NCI-H226 (cell line): ENCODE measurements at places on chromosomes 1 and 21.
A peak's percentile ranks its signal among the peaks of the same experiment; 100 is the strongest.

- no peak for DNase-seq
Measured at GRCh38 chr21:45617021-45617921, 26.3 kb upstream of the PCBP3 start.

DNA sequence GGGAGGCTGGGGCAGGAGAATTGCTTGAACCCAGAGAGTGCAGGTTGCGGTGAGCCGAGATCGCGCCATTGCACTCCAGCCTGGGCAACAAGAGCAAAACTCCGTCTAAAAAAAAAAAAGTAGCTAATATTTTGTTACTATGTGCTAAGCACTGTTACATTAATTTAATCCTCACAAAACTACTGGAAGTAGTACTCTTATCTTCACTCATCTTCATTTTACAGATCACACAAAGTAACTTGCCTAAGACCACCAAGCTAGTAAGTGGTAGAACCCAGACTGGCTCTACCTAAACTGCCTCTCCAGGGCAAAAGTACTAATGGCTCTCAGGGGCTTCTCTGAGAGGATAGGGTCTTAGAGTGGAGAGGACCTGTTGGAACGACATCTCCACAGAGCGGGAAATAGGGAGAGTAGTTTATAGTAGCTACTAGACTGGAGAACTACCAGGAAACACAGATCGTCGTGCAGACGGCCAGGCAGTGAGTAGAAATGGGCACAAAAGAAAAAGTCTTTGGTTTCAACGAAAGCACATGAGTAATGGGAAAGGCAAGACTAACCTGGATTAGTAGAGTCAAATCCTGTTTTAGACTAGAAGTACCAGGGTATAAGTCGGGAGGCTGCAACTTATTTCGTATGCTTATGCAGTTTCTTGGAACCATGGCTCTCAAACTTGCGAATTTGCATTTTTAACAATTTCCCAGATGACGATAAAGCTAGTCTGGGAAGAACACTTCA lies 1.4 kb downstream of the CLCC1 start:
- DNase-seq, result no peak

GRCh38 chr1:205073511-205073910 lies 10.7 kb downstream of the TMEM81 start:
- DNase-seq, result no peak

DNA sequence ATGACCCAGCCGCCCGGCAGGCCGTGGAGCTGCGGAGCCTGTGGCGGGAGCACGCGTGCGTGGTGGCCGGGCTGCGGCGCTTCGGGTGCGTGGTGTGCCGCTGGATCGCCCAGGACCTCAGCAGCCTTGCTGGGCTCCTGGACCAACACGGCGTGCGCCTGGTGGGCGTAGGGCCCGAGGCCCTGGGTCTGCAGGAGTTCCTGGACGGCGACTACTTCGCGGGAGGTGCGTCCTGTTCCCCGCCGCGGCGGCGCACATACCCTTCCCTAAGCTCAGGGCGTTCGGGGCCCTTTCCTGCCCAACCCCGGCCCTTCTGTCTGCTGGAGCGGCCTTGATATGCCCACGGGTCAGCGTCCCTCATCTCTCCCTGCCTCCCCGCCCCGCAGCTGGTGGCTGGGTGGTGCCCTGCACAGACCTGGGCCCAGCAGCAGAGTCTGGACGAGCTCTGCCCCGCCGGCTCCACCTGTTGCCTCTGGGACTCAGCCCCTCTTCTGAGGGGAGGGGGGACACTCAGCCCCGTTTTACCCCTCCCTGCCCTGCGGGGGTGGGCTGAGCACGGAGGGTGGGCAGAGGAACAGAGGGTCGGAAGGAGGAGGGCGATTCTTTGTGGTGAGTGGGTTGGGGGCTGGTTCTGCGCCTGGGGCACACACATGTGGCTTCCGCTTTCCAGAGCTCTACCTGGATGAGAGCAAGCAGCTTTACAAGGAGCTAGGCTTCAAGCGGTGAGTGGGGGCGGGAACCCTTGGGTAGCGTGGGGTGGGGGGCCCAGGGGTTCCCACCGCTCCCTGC lies 688 bp downstream of the PRXL2B start:
- no peak for DNase-seq

DNA sequence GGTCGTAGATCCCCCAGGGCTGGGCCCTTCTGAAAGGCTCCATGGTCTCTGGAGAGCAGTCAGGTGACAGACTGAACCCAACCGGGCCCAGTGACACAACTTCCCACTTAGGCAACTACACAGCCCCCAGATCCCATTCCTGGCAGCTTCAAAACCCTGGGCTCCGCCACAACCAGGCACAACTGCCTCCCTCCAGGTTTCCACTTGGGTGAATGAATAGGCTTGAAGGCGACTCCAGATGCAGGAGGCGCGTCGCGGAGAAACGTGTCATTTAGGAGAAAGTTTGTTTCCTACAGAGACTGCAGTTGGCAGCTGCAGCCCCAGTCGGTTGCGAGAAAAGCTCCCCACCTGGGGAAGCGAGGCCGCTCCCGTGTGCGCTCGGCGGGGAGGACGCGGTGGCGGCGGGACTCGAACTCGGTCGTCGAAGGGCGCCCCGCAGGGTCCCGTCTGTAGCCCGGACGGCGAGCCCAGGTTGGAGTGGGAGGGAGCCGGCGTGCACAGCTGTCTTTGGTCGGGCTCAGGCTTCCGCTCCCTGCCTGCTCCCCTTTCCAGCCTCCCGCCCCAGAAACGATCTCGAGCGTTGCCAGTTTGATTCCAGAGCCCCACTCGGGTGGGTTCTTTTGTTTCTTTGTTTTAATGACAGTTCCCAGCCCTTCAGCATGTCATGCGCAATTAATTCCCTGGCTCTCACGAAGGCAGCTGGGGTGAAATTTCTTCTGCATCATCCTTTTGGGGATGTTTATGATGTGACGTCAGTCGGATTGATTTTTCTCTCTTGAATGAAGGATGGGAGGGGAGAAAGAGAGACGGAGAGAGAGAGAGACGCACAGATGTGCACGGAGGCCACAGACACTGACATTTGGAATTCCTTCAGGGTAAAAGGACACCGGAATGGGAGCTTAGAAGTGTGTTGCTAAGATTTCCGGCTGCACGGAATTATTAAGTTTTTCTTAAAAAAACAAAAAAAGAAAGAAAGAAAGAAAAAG lies 862 bp upstream of the SGIP1 start:
- no peak for DNase-seq

DNA sequence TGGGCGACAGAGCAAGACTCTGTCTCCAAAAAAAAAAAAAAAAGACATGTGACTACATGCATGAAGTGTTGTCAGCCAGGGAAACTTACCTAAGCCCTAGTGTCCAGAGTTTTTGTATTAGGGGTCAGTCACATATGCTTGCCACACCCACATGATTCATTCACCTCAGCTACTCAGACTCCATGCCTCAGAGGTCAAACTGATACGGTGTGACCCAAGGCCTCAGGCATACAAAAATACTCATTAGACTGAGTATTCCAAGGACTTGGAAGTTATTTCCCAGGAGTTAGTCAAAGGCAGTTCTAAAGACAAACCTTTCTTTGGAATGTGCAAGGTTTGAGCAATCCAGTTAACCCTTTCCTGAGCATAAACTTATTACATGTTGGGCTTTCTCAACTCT lies 6.3 kb upstream of the TRIM33 start:
- peak; percentile 79 for DNase-seq

GRCh38 chr1:21899987-21900386 lies 37.1 kb downstream of the HSPG2 start:
- no peak for DNase-seq

DNA sequence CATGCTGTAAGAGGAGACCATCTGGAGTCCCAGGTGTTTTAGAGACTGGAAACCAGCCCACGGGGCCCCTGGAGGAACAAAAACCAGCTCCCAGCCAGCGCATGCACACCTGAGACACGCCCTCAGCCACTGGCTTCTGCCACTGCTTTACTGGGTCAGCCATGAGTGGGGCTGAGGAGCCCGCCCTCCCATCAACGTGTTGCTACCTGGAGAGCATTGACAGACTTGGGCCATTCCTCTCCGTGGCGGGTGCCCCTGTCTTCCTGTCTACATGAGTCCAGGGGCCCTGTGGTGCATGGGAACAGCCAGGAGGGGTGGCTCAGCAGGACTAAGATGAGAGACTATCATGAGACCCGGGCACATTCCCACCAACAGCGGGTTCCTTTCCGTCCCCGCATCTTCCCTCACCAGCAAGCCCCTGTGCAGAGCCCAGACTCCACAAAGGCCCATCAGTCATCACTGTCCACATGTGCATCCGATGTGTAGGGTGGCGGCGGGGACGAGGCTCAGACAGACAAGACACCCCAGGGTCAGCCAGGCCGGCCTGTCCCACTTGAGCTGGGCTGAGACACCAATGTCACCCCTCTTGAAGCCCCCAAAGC lies 45.4 kb upstream of the POFUT2 start:
- DNase-seq, result no peak

DNA sequence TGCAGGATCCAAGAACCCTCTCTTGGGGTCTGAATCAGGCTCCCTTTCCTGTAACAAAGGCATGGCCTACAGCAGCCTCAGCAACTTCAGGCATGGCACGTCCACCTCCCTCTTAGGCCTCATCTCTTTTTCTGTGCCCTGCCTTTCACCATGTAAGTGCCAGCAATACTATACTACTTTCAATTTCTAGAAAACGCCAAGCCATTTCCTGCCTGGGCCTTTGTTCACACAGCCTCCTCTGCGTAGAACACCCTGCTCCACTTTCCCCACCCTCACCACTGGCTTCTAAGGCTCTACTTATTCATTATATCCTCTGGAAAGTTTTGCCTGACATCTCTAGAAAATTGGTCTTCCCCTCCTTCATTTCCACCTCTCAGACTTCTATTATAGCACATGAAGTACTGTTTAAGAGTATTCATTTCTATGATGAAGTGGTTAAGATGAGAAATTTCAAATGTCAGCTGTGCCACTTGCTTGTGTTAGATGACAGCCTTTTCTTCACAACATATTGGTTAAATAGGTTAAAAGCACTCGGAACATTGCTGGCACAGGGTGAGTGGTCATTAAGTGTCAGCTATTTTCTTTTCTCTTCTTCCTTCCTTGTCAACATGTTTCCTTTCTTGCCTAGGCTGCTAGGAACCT lies 41.6 kb upstream of the VWA5B1 start:
- DNase-seq, result no peak

DNA sequence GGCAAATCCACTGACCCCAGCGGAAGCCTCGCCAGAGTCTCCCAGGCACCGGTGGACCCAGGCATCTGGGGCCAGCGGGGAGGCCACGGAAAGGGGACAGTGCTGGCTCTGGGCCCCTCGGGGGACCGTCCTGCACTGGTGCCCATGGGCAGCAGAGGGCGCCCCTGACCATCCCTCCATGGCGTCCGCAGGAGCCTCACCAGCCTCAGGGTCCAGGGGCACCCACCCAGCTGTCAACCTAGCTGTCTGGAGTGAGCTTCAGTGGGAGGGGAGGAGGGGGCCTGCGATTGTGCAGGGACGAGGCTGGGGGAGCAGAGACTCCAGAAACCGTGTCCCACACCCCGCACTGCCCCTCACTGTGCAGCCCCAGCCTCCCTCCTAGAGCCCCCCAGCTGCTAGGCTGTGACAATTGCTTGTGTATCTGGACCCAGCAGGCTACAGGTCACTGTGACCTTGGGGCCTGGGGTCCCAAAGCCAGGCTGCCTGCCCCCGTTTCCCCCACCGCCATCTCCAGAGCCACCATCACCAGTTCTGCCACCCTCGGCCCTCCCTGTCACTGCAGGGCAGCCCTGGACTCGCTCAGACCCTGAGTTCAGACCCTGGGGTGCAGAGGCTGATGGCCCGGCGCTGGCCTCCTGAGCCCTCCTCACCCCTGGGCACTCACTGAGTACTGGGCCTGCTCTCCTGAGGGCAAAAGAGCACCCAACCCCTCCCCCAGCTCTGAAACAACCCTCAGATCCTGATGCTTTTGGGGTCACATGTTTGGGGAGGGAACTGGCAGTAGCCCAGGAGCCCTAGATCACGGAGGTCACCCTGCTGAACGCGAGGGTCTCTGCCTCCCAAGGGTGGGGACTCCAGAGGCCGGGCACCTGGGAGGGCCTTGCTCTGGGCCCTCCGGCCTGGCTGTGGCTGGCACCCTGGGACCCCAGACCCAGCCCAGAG lies 10.6 kb upstream of the COL6A1 start:
- no peak for DNase-seq

GRCh38 chr1:85992791-85993190 lies 163.8 kb downstream of the COL24A1 start:
- DNase-seq, result no peak

- no peak for DNase-seq
Measured at GRCh38 chr1:159023723-159024122, 14.0 kb downstream of the IFI16 start.

DNA sequence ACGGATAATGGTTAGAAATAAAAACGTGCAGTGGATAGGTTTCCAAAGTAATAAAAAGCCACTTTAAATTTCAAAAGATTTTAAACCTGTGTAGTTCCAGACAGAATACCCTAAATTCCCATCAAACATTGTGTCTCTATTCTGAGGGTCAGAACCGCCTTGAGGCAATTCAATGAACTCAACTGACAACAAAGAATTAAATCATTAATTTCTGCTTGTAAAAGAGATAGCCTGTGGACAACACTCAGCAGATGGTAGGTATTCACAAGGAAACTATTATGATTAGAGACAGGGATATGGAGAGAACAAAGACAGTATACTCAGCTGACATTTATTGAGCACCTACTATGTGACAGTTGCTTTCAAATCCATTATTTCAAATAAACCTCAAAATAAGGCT lies 35.1 kb upstream of the JUN start:
- no peak for DNase-seq

- no peak for DNase-seq
Measured at GRCh38 chr1:204563307-204563706, 47.1 kb downstream of the MDM4 start.

DNA sequence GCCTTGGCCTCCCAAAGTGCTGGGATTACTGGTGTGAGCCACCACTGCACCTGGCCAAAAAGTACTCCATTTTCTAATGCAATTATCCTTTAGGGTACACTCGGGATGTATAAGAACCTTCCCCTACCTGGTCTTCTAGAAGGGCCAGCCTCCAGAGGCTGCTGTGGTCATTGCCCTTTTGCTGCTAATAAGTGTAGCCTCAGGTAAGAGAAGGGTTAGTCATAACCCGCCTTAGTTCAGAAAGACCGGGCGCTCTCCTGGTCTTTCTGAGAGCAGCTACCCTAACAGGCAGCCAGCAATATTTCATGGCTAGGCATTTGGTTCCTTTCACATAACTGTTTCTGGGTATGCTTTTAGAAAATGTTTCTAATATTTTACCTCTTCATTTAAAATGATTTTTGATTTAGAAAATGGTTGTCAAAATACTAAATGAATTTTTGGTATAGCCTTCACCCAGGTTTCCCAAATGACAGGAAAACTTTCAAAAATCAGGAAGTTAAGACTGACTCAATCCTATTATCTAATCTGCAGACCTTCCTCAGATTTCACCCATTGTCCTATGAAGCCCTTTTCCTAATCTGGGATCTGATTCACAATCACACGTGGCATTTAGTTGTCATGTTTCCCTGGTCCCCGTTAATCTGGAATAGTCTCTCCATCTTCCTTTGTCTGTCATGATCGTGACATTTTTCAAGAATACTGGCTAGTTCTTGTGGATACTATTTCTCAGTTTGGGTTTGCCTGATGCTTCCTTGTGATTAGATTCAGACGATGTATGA lies 479.0 kb downstream of the SIPA1L2 start:
- no peak for DNase-seq
